ENCODE measurements at places on chromosomes 2 and 18. TPM values are rescaled to one million over a fixed set of nuclear protein-coding genes. Genes with fewer than 3 reads are reported as not detected.

- DNase-seq, result no peak
Measured at GRCh38 chr2:21223618-21224017, 99.8 kb downstream of the TDRD15 start.

ELOA2 gene
- total RNA-seq, result not detected

DNA sequence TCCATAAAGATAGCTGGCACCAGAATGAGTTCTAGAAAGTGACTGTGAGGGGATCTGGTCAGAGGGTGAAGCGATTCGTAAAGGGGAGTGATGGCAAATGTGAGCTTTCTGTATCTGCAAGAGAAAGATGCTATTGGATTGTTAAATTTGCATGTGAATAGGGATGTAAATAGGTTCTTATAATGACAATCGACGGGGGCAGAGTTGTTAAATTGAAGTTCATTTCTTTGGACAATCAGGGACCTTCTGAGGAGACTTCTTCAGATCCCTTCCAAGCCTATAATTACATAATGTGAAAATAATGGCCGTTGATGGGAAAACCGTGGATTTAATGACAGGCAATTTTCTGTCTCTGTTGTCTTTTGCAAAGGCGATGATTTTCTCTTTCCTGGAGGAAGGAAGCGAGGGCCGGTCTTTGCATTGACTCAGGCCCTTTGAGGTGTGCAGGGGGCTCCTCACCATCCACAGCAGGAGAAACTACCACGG lies 52.2 kb upstream of the TMEM18 start:
- no peak for DNase-seq

- peak; percentile 98 for DNase-seq
Measured at GRCh38 chr18:23719634-23720201, 30.5 kb downstream of the LAMA3 start.

TFPI gene
- total RNA-seq, result 110 TPM

SLC25A12 gene
- total RNA-seq, result 21.3 TPM

CD8B gene
- not detected for total RNA-seq

STARD6 gene
- total RNA-seq, result not detected

IGFBP5 gene
- 754 TPM for total RNA-seq

NIF3L1 gene
- total RNA-seq, result 22.9 TPM

GRCh38 chr2:68715353-68716041 lies 19.1 kb upstream of the ARHGAP25 start:
- peak; percentile 47 for DNase-seq

GRCh38 chr2:231393149-231394131 lies 2.1 kb upstream of the B3GNT7 start:
- no peak for DNase-seq

TNFAIP6 gene
- 13.2 TPM for total RNA-seq

GRCh38 chr2:64865073-64865830 lies 123.9 kb upstream of the SLC1A4 start:
- DNase-seq, result peak; percentile 60

DNA sequence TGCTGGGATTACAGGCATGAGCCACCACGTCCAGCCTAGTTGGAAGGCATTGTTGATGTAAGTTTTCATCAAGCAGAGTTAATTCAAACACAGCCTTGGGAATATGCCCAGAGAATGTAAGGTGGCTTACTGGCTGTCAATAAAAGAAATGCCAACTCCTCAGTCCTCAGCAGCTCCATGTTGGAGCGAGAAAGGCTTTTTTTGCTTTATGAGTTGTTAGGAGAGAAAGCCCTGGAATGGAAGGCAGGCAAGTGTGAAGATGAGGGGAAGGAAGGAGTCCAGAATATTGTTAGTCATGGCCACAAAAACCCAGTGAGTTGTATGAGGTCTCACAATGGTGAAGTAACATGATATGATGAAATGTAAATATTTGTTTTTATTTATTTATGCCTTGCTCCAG lies 57.1 kb downstream of the MAP4K4 start:
- no peak for DNase-seq

- DNase-seq, result no peak
Measured at GRCh38 chr2:201452058-201452921, 750 bp downstream of the STRADB start.

- peak; percentile 30 for DNase-seq
Measured at GRCh38 chr2:32009516-32010256, 1.1 kb downstream of the MEMO1 start.

DNA sequence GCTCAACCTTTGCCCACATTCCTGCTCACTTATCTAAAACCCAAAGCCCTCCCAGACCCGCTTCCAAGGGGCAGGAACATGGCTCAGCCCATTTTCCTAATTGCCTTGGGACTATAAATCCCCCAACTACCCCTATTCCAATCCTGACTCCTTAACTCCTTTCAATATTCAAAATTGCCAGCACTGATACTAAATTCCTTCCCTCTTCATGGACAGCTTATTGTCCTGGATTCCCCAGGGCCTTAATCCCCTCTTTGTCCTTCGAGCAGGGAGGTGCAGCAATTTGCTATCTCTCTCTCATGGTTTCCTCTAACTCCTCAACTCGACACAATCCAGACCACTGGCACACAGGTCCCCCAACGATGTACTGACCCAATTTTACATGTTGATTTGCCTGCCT lies 99.1 kb downstream of the SLC25A12 start:
- no peak for DNase-seq

- no peak for DNase-seq
Measured at GRCh38 chr2:216714376-216714775, 19.0 kb upstream of the IGFBP5 start.

GRCh38 chr2:210195101-210195852 lies 24.1 kb upstream of the KANSL1L start:
- DNase-seq, result peak; percentile 65

DNA sequence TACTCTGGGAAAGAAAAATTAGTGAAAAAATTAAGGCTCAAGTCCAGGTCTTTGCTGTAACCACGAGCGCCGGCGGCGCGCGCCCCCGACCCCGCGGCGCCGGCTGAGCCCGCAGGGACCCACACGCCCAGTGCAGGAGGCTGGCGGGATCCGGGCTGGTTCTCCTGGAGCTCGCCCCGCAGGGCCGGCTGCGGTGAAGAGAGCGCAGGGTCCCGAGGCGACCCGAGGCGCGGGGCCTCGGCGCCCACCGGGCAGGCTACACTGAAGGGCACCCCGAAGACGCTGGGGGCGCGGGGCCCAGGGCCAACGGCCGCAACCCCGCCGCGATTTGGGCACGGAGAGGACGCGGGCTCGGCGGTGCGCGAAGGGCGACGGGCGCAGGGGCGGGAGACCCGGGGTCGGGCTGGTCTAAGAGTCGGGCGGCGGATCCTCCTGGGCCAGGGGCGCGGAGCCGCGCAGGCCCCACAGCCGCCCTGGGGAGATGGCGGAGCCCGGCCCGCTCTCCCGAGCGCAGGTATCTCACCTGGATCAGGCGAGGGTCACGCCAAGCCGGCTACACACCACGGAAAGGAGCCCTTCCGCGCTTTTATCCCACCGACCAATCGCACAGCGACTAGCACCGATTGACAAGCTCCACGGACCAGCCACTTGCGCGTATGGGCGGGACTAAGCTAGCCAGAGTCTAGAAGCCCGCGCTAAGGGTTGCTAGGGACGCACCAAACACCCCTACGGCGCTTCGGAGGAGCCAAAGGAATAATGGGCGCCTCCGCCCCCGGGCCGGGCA lies at the start of gene PASK:
PASK (minus strand) TSS at position 582 of the 784 bp plus-strand sequence. CDS start 6,440 bp downstream, outside the sequence.
- peak; percentile 93 for DNase-seq

- DNase-seq, result peak; percentile 84
Measured at GRCh38 chr2:120722568-120723421, 12.9 kb upstream of the GLI2 start.

GRCh38 chr2:134021830-134022524 lies 231.9 kb upstream of the MGAT5 start:
- DNase-seq, result no peak

NT5DC4 gene
- total RNA-seq, result not detected

- DNase-seq, result no peak
Measured at GRCh38 chr18:22152093-22152492, 17.3 kb upstream of the GATA6 start.

GRCh38 chr2:213065583-213066442 lies 85.6 kb downstream of the IKZF2 start:
- DNase-seq, result peak; percentile 57

GRCh38 chr18:12233378-12233777 lies 20.8 kb upstream of the CIDEA start:
- DNase-seq, result peak; percentile 44

DNA sequence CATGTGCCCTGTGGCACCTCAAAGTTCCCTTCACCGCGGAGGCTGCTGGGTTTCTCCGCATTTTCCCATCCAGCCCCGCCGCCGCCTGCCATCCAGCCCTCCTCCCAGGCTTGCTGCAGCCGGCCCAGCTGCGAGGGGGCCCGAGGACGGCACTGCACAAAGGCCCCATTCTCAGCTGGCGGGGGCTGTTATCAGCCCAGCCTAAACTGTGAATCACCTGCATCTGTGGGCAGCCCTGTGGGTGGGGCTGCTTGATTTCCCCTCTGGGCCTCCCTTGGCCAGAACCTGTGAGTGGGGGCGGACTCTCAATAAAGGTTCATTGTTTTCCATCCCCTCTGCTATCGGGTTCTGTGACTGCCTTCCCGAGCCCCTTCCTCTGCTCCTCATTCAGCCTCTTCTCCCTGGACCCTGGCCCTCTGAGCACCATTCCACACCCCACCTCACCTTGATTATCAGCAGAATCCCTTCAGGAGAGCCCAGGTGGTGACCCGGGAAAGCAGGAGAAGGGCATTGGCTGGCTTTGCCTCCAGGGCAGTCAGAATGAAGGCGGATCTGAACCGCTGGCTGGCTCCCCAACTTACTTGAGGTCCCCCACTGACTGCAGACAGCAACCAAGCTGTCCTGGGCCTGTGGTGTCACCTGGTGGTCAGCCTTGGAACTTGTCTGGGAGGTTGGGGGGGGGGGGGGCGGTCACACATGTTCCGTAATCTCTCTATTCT lies 204.5 kb downstream of the ZFP36L2 start:
- DNase-seq, result no peak

- DNase-seq, result peak; percentile 48
Measured at GRCh38 chr18:22872900-22873537, 60.1 kb upstream of the RBBP8 start.

DNA sequence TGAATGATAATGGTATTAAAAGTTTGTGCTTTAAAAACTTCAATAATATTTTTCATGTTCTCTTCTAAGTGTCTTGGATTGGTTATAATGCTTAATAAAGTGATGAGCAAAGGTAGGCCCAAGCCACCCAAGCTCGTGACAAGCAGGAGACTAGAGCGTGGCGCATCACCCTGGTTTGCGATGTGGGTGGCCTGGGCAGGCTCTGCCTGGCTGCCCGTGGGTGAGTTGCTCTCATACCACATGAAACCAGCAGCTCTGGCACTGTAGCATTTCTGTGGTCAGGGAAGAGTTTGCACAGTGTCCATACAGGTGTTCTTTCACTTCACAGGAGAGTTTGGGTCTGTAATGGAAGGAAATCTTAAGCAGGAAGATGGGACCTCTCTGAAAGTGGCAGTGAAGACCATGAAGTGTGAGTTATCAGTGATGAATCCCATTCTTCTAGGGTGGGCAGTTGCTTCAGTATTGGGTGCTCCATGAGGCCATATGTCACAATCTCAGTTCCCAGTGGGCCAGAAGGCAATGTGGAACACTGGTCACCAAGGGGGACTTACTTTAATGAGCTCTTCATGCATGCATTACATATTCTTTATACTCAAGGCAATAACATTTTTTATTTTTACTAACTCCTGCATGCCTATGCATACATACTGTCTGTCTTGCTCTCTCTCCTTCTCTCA lies 51.4 kb upstream of the TMEM87B start:
- DNase-seq, result no peak

DNA sequence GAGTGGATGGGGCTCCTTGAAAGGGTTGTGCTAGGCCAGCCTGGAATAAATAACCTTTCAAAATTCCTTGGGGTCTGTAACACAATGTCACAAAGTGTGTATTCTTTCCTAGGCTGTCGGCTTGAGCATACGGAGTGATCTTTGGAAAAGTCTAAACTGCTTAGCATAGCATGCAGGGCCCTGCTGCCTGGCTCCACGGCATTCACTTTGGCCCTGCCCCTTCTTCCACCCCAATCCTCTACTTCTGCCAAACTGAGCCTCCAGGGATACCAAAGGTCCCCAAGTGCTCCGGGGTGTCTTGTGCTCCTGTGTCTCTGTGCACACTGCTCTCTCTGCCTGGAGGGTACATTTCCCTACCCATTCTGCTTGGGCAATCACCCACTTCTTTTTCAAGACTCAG lies 196.1 kb downstream of the LTBP1 start:
- no peak for DNase-seq

- DNase-seq, result peak; percentile 43
Measured at GRCh38 chr2:24886691-24887304, 33.2 kb downstream of the ADCY3 start.

DNA sequence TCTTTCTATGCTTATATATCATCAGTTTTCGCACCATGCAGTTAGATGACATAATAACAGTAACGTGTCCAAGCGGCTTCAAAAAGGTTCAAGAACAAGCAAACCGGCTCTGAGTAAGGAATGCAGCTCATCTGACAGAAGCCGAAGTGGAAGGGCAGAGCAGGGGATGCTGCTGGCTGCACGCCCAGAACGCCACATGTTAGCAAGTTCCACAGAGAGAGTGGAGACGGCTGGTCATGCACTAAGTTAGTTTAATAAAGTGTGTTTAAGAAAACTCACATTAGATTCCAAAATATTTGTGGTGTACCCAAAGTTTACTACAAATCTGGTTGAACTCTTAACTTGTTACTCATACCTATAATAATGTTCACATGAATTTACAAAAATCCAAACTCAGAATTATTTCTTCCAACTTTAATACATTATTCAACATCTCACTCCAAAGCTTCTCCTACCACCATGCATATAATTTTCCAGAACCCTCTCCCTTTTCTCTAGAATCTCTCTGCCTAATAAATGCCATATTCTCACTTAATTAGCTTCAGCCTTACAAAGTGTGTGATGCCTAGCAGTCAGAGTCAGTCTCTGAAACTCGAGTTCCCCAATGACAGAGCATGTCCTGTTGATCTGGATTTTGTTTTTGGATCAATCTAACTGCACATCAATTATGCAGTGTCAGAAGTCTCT lies 170.0 kb downstream of the DNAH7 start:
- DNase-seq, result peak; percentile 97

DCC gene
- total RNA-seq, result not detected

DNA sequence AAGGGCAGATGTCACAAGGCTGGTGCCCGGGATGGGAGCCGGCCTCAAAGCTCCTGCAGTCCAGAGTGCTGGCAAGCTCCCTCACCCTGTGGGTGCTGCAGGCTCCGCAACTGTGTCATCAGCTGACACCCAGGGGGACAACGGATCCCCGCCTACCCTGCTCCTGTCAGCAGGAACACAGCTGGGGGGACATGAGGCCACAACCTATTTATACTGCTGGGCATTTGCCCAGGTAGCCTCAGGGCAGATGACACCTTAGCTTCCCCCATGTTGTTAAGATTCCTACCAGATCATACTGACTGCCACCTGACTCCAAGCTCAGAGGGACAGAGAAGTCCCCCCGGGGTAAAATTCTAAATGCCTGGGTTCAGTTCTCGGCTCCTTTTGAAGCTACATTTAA lies 1.2 kb downstream of the ANKRD23 start:
- no peak for DNase-seq

APOB gene
- total RNA-seq, result under 0.01 TPM

RTKN gene
- total RNA-seq, result 17.4 TPM

Data from fibroblast of villous mesenchyme (primary cell).